ENCODE measurements at places on chromosomes 1 and 21.

DNA sequence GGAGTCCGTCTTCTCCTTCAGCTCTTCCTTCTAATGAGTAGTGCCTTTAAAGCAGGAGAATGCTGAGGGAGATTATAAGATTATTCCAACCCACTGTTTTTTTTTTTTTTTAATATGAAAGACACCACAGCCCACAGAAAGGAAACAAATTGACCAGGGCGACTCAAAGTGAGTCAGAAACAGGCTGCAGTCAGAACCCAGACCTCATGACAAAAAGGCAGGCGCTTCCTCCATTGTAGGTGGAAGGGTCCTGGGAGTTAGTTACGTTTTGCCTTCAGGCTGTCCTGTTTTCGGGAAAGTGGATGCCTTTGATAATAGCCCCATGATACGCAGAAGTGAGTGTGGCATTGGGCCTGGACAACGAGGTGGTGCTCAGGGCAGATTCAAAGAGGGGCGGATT lies 21.0 kb downstream of the PLXNA2 start:
- DNase-seq: no peak

GRCh38 chr1:247419336-247419735 lies 3.4 kb downstream of the NLRP3 start:
- DNase-seq: no peak

GRCh38 chr21:19130379-19131028 lies 726.9 kb upstream of the TMPRSS15 start:
- no peak for DNase-seq

DNA sequence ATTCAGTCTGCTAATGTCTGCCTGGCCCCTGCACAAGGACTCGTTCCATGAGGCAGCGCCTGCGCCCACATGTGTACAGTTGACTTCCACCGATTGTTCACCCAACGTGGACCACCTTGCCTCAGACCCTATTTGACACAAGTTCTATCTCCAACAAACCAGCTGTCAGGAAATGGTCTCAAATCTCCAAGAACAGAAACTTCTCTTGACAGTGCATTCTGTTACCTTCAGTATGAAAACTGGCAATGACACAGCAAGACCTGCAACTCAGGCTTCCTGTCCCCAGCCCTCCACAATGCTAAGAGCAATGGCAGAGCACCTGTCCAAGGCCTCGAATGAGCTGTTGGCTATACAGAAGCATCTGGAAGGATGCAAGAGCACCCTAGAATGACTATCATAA lies 102.3 kb upstream of the CLDN14 start:
- no peak for DNase-seq

GRCh38 chr21:37821092-37821491 lies 95.2 kb downstream of the KCNJ6 start:
- DNase-seq: no peak

GRCh38 chr1:21270086-21270689 lies 20.1 kb downstream of the ECE1 start:
- DNase-seq: no peak

DNA sequence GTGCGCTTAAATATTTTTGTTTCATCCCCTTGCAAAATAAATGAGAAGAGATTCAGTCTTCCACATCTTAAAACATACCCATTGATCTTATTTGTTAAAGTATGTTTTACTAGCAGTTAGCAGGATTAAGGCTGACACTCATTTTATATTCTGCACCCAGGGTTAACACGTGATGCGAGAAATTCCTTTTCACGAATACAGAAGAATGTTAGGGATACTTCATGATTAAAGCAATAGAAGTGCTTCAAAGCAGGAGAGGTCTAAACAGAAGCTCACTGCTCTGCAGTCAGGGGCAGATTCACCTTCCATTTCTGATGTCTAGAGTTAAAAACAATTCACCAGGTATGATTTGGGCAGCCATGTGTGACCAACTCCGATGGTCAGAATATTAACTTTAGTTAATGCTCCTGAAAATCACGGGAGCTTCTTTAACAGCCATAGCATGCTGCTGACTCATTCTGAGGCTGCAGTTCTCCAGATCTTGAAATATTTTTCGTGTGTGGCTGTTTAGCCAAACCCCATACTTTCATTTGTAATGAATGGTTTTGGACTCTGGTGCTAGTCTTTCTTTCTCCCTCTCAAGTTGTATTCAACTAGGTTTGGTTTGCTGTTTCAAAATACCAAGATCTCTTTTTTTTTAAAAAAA lies 19.7 kb downstream of the BCAR3 start:
- no peak for DNase-seq

- peak; percentile 77 for DNase-seq
Observed at GRCh38 chr1:165629848-165630628, 996 bp upstream of the MGST3 start.

- no peak for DNase-seq
Observed at GRCh38 chr1:89688607-89689006, 55.7 kb downstream of the LRRC8C start.

DNA sequence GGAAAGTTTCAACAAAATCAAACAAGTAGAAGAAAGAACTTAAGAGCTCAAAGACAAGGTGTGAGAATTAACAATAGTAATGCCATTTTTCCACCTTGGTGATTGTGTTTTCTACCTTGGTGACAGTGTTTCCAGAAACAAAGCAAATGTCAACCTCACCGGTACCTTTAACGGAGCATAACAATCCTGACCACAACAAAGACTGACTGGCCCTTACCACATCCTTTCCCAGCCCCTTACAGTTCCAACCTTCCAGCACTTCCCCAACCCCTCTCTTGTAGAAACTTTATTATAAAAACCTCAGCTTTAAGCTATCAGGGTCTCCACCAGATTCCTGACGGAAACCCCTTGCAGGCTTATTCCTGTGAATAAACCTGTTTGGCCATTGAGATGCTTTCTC lies 16.7 kb downstream of the STYXL2 start:
- DNase-seq: no peak

- no peak for DNase-seq
Observed at GRCh38 chr1:145716641-145717345, 2.5 kb upstream of the CD160 start.

GRCh38 chr1:153404768-153405167 lies 11.6 kb upstream of the S100A7A start:
- no peak for DNase-seq

DNA sequence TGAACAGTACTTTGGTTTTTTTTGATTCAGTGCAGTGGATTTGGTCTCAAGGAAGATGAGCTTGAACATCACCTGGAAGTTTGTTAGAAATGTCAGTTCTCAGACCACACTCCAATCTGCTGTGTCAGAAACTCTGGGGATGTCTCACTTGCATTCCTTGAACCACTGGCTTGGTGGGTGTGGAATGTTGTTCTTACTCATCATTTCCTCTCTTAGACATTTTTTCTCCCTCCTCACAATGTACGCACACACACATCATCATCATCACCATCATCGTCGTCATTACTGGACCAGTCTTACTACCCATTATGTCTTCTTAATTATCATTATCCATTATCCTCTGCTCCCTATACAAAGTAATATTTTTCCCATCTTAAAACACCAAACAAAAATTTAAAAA lies 91.9 kb upstream of the KCNK2 start:
- no peak for DNase-seq

- no peak for DNase-seq
Observed at GRCh38 chr21:24131056-24131455, 1476.2 kb downstream of the MRPL39 start.

- no peak for DNase-seq
Observed at GRCh38 chr21:34520764-34521508, 8.9 kb upstream of the KCNE1 start.

- no peak for DNase-seq
Observed at GRCh38 chr1:22250724-22251123, 107.8 kb upstream of the WNT4 start.

DNA sequence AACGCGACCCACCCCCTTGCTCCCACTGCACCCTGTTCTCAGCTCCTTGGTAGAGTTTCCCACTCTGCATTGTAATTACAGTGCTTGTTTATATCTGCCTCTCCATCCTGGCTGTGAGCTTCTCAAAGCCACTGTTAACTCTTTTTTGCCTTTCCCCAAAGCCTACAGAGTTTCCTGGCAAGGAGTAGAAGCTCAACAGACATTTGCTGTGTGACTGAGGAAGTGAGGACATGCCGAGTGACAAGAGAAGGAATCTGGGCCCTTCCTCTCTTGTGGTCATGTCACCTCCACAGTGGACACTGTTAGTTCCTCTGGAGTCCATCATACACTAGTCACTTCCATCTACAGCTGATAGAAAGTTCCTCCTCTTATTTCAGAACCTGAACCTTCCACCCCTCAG lies 6.1 kb upstream of the IGSF8 start:
- no peak for DNase-seq

DNA sequence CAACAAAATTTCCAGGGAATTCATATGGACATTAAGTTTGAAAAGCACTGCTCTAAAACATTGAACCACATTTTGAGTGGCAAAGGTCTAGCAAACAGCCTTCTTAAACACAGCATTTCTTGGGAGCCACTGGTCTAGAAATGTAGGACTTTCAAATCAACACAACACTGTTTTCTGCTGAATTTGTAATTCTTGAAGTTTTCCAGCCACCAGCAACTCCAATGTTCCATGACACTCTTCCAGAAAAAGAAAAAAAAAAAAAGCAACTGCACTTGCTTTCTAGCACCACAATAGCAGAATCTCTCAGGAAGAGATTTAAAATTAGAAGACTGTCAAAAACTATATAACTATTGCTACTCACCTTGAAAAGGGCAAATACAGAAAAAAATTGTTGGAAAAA lies 4.5 kb downstream of the SYDE2 start:
- no peak for DNase-seq

GRCh38 chr1:118122234-118123004 lies 62.6 kb downstream of the SPAG17 start:
- peak; percentile 9 for DNase-seq

DNA sequence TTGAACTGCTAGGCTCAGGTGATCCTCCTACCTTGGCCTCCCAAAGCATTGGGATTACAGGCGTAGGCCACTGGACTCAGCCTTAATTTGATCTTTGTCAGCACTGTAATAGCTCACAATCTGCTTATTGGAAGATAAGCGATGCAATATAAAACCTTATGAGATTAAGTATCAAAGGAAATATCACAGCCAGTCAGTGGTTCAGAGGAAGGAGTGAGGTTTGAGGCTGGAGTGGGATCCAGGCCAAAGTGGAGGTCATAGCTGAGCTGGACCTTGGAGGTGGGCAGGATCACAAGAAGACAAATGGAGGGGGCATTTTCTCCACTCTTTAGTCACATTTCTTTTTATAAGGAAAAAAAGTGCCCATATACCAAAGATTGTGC lies 228.5 kb downstream of the RHOU start:
- DNase-seq: no peak

GRCh38 chr1:57106296-57106695 lies 140.5 kb upstream of the C8B start:
- no peak for DNase-seq

- peak; percentile 82 for DNase-seq
Observed at GRCh38 chr1:27527890-27528817, 38.2 kb upstream of the WASF2 start.

- DNase-seq: no peak
Observed at GRCh38 chr1:79741720-79742421, 735.3 kb upstream of the ADGRL4 start.

DNA sequence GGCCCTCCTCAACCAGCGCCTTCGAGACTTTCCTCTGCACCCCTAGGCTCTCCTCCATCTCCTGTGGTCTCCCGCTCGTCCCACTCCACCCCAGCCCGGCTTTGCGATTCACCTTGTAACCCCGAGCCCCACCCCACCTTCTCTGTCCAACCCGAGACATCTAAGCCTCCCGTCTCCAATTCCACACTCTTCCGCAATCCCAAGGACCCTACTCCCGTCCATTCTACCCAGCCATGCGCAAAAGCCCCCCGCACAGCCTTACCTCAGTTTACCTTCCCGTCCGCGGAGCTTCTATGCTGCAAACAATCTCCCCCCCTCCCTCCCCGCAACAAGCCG lies 174 bp downstream of the SH3BP5L start:
- no peak for DNase-seq

- no peak for DNase-seq
Observed at GRCh38 chr1:167987174-167987573, 50.3 kb upstream of the MPC2 start.

- DNase-seq: no peak
Observed at GRCh38 chr1:230565141-230565540, 77.1 kb upstream of the COG2 start.

DNA sequence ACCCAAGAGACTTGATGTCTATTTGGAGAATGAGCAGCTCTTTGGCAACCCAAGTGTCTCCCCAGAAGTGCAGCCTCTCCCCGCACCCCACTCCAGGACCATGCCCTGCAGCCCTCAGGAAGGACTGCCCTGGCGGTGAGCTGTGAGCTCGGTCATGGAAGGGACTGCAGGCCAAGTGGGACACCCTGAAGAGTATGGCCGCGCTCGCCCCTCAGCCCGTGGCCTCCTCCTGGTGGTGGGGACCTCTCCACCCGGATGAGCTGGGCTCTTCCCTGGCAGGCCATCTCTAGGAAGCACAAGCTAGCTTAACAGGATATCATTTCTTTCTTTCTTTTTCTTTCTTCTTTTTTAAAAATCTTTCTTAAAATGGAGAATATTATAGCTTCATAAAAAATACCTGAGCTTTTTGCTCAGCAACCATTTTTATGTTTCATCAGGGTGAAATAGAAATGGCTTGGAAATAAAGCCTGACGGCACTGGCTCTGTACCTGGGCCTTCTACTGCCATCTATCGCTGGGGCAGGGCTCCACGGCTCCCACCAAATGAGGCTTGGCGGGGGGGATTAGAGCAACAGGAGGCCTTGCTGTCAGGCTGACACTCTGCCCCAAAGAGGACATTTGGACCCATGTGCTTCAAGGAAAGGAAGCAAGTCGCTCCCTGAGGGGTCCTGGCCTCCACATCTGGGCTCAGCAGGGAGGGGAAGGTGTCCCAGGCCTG lies 296.2 kb upstream of the VAMP3 start:
- no peak for DNase-seq

DNA sequence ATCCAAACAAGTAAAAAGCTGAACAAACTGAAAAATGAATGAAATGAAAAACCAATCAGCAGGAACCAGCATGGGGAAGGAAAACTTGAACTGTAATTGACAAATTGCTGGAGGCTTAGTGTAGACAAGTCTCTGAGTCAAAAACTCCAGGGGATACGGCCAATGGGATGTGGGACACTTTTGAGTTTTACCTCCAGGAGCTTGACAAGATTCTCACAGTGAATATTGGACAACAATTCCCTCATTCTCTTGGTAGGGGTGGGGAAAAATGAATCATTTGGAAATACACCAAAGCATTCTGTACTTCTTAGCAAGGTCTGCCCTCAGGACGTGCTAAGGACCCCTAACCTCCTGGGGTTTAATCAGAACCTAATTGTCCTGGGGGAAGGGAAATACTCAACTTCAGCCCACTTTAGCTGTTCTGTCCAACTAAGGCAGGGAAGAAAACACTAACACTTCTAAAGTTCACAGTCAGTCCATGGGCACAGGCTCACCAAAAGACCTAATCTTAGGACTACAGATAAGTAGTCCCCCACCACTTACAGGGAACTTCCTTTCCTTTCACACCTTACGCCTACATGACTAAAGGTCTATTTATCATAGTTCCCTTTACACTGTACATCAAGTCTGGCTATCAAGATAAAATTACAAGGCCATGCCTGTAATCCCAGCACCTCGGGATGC lies 60.7 kb upstream of the CDC42BPA start:
- DNase-seq: no peak

Data from NCI-H748 treated with DMSO at 0.1 percent for 48 hours (cell line).